ENCODE measurements at places on chromosomes 4 and X. TPM values are rescaled to one million over a fixed set of nuclear protein-coding genes. Genes with fewer than 3 reads are reported as not detected.

MUC7 gene
- total RNA-seq = not detected

XAGE1B gene
- total RNA-seq = not detected

CSAG3 gene
- total RNA-seq = not detected

ARMCX1 gene
- 1.1 TPM for total RNA-seq

MAGEA10 gene
- not detected for total RNA-seq

BEX1 gene
- total RNA-seq = not detected

ARHGAP24 gene
- not detected for total RNA-seq

FAM9B gene
- 0.87 TPM for total RNA-seq

UCHL1 gene
- total RNA-seq = 0.83 TPM

PRRG3 gene
- total RNA-seq = not detected

MAP7D3 gene
- total RNA-seq = 28.1 TPM

SLC4A4 gene
- 0.43 TPM for total RNA-seq

CYBB gene
- 0.09 TPM for total RNA-seq

RS1 gene
- not detected for total RNA-seq

SORCS2 gene
- 0.05 TPM for total RNA-seq

PDGFRA gene
- total RNA-seq = not detected

KIAA1210 gene
- total RNA-seq = not detected

STAP1 gene
- total RNA-seq = 18.9 TPM

AKAP14 gene
- not detected for total RNA-seq

SOWAHB gene
- not detected for total RNA-seq

ADRA2C gene
- not detected for total RNA-seq

TLR1 gene
- 0.67 TPM for total RNA-seq

SRPX gene
- not detected for total RNA-seq

OPRPN gene
- not detected for total RNA-seq

RPL9 gene
- total RNA-seq = 1,761 TPM

IGSF1 gene
- total RNA-seq = 0.14 TPM

CT47A7 gene
- total RNA-seq = not detected

EGFL6 gene
- 3.4 TPM for total RNA-seq

CCDC158 gene
- total RNA-seq = not detected

DDX53 gene
- total RNA-seq = not detected

AR gene
- 0.25 TPM for total RNA-seq

VCX2 gene
- not detected for total RNA-seq

RHOXF2B gene
- total RNA-seq = not detected

LARP7 gene
- 45.3 TPM for total RNA-seq

SSX4 gene
- not detected for total RNA-seq

ADH1A gene
- total RNA-seq = not detected

TMPRSS11A gene
- not detected for total RNA-seq

DNAAF6 gene
- not detected for total RNA-seq

PRR32 gene
- not detected for total RNA-seq

FRYL gene
- 68.2 TPM for total RNA-seq

IL21 gene
- 14.5 TPM for total RNA-seq

GAGE12H gene
- not detected for total RNA-seq

TMEM33 gene
- total RNA-seq = 76.7 TPM

PPBP gene
- total RNA-seq = not detected

RAB39B gene
- 8.3 TPM for total RNA-seq

PLP1 gene
- not detected for total RNA-seq

KCND1 gene
- 3.3 TPM for total RNA-seq

TENM3 gene
- total RNA-seq = 0.05 TPM

UGT2B10 gene
- total RNA-seq = not detected

SYP gene
- total RNA-seq = 4.3 TPM

RASL11B gene
- 0.50 TPM for total RNA-seq

Data from activated T-helper 2 cell treated with anti-CD3 and anti-CD28 coated beads, Interferon-gamma antibody, Interleukin-2, Interleukin-4, amounts not matched to agents 10 μg/mL and 5 μg/mL and 100 μg/mL, durations not matched to agents 14 hours and 24 hours and 36 hours (primary cell).